HepG2 (cell line): ENCODE measurements at places on chromosomes 6 and 20. TPM values are rescaled to one million over a fixed set of nuclear protein-coding genes. Genes with fewer than 3 reads are reported as not detected.
A peak's percentile ranks its signal among the peaks of the same experiment; 100 is the strongest.

- H3K27me3 ChIP-seq, result no peaks in the 10 kb centered on the region
- no peaks in the 10 kb centered on the region for H3K4me1 ChIP-seq
- no peaks in the 10 kb centered on the region for H3K36me3 ChIP-seq
- no peak for DNase-seq
- H3K27ac ChIP-seq, result no peak overlapping the region
- H3K4me3 ChIP-seq, result no peak overlapping the region
Observed at GRCh38 chr6:150451807-150452427, 83.1 kb downstream of the IYD start.

- H3K4me1 ChIP-seq, result peaks cover 11% of the 10 kb centered on the region
- H3K27ac ChIP-seq, result no peak overlapping the region
- no peaks in the 10 kb centered on the region; the same call in 1 of the 2 replicates for H3K27me3 ChIP-seq
- no peaks in the 10 kb centered on the region for H3K36me3 ChIP-seq
- no peak for DNase-seq
Observed at GRCh38 chr6:14309516-14309915, 191.9 kb downstream of the CD83 start.

DEFB123 gene
- not detected in 2 replicates for total RNA-seq

- no peak overlapping the region for H3K4me3 ChIP-seq
- peaks cover 34% of the 10 kb centered on the region for H3K27me3 ChIP-seq
- H3K4me1 ChIP-seq, result no peaks in the 10 kb centered on the region
Observed at GRCh38 chr20:59820204-59821041, 113.0 kb downstream of the SYCP2 start.

DNA sequence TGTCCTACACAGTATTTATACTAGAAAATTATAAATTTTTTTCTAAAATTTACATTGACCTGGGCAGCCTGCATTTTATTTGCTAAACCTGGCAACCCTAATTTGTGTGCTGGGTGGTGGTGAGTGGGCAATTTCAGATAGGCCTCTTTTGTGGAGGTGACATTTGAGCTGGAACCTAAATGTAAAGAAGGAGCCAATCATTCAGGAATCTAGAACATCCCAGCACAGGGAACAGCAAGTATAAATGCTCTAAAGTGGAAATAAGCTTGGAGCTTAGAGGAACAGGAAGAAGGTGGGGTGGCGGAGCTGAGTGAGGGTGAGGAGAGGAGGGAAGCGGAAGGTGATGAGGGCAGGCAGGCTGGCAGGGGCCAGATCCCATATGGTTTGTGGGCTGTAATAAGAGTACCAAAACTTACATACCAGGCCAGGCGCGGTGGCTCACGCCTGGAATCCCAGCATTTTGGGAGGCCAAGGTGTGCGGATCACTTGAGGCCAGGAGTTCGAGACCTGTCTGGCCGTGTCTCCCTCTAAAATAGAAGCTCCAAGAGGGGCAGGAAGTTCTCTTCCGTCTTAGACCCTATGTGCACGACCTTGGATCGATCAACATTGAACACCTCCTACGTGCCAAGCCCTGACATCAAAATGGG, 549 bp upstream of the CSE1L start:
- H3K27ac ChIP-seq, result peak overlapping the region; percentile 89
- H3K4me1 ChIP-seq, result peaks cover 43% of the 10 kb centered on the region

DNA sequence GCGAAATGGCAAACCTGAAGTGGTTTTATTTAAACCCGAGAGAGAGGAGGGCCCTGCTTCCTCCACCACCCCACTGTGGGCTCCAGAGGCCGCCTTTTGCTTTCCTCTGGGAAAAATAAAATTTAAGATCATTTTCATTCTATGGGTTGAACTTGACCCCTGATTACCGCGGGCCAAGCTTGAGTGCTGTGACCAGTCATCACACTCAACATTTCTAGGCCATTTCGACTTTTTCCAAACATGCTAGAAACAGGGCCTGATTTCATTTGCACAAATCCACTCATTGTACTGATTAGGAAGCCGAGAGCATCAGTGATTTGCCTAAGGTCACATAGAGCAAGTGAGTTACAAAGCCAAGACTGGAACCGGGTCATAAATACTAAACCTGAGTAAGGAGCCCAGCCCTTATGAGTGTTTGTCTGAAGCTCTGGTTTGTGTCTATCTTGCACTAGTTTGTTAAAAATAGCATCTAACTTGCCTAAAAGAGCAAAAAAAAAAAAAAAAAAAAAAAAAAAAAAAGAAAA, 179.7 kb downstream of the DLL1 start:
- peaks cover 15% of the 10 kb centered on the region; the same call in 1 of the 2 replicates for H3K27me3 ChIP-seq
- no peaks in the 10 kb centered on the region for H3K36me3 ChIP-seq
- H3K4me3 ChIP-seq, result no peak overlapping the region
- no peak overlapping the region for H3K27ac ChIP-seq
